AG04450 (cell line): ENCODE measurements at places on chromosomes 6 and 20.

- no peak for DNase-seq
Measured at GRCh38 chr6:1986454-1987243, 258.8 kb downstream of the GMDS start.

DNA sequence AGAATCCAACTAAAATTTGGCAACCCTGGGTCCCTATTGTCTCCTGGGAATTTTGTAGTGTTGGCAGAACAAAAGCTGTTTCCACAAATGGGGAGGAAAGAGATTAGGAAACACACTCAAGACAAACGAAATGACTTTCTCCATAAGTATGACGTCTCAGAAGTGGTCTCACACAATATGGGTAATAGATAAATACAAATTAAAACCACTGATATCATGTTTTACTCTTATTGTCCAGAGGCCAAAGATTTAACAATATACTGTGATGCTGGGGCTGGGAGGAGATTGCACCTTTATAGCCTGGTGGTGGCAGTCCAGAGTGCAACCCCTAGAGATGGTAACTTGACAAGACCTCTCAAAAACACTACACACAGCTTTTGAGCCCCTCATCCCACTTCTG, 18.6 kb downstream of the FKBP1A start:
- no peak for DNase-seq

GRCh38 chr20:1587781-1588532, 30.5 kb upstream of the SIRPD start:
- no peak for DNase-seq

- DNase-seq = no peak
Measured at GRCh38 chr6:132144456-132144855, 193.3 kb upstream of the CCN2 start.

DNA sequence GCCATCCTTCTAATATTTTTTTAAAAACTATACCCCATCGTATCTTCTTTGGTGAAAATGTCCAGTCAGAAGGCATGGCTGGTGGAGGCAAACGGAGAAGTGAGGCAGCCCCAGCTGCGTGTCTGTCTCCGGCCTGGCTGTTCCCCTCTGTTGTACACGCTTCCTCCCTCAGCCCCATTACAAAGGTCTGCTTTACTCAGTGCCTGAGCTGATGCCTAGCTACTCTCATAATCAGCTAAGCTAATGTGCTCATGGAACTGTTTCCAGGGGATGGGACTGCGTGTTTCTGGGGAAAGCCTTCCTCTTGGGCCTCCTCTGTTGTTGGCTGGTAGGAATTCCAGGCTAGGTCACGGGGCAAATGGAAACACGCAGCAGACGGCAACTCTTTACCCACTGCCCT, 67.3 kb downstream of the PPP1R3G start:
- DNase-seq = no peak

DNA sequence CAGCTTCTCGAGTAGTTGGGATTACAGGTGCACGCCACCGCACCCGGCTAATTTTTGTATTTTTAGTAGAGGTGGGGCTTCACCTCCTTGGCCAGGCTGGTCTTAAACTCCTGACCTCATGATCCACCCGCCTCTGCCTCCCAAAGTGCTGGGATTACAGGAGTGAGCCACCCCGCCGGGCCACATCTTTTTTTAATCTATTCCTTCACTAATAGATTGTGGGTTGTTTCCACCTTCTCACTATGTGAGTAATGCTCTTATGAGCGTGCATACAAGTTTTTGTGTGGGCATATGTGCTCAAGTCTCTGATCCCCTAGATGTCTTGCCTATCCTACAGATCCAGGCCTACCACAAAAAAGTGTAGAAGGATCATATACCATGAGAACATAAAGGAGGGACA, 30.7 kb downstream of the CARMIL1 start:
- DNase-seq = no peak

DNA sequence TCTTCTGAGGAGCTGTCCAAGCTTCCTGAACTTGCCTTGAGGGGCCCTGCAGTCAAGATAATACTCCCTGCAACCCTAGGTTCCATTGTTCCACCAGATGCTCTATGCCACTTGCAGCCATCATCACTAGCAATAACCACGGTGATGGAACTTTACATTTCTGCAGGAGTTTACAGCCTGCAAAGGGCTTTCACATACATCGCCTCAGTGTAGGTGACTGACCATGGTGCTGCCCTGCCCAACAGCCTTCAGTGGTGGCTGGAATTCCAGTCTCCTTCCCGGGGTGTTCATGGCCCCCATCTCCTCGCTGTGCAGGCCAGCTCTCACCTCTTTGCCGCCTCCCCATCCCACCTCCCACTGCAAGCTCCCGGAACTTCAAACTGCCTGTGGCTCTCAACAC, 225.5 kb upstream of the ECI2 start:
- no peak for DNase-seq

DNA sequence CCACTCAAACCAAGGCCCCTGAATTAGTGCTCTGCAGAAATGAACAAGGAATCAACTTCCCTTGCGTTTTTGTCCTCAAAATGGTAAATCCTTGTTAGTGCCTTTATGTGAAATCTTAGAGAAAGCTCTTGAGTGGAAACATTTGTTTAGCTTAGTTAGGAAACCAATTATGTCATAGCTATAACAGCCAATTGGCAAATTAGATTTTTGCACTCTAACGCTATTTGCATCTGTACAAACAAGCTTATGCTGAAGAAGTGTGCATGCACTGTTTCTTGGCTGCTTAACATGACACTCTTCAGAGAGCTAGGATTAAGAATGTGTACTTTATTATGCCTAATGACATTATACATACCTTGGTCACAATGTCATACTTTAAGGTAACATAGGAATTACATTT, 622.6 kb upstream of the SLC35B3 start:
- DNase-seq = no peak

GRCh38 chr6:92822222-92822621, 597.1 kb downstream of the EPHA7 start:
- DNase-seq = no peak

GRCh38 chr6:38182426-38182825, 362.9 kb downstream of the ZFAND3 start:
- DNase-seq = no peak

- no peak for DNase-seq
Measured at GRCh38 chr6:170403451-170403850, 96.9 kb downstream of the FAM120B start.

GRCh38 chr6:148761527-148762011, 14.7 kb downstream of the UST start:
- no peak for DNase-seq

DNA sequence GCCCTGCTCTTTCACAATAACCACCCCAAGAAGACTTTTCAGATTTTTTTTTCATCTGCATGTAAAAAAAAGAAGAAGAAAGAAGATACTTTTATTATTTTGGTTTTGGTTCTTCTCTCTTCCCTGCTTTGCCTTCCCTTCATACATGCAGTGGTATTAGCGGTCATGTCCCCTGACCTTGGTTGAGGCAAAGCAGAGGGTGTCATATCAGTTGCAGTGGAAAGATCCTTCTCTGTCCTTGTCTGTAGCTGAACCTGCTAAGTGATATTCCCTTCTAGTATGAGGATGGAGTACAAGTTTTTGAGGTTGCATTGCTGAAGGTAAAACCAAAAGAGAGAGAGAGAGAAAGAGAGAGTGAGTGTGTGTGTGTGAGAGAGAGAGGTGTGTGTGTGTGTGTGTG, 345.7 kb downstream of the UTRN start:
- no peak for DNase-seq

GRCh38 chr6:165317723-165318122, 8.3 kb upstream of the C6orf118 start:
- DNase-seq = no peak

DNA sequence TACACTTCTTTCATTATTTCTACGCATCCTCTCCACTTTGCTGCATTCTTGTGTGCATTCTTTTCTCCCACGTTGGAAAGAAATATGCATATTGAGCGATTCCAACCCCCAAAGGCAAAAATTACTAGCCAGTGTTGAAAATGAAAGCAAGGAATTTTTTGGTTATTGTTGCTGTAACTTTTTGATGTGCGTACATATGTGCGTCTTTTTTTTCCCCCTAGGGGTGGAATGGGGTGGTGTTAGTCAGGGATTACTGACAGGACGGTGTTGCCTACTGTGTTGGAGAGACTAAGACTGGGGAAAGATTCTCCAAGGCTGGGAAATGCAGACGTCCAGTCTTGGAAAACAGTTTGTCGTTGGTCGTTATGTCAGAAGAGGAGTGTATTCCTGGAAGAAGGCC, 44.2 kb upstream of the ESR1 start:
- DNase-seq = no peak

DNA sequence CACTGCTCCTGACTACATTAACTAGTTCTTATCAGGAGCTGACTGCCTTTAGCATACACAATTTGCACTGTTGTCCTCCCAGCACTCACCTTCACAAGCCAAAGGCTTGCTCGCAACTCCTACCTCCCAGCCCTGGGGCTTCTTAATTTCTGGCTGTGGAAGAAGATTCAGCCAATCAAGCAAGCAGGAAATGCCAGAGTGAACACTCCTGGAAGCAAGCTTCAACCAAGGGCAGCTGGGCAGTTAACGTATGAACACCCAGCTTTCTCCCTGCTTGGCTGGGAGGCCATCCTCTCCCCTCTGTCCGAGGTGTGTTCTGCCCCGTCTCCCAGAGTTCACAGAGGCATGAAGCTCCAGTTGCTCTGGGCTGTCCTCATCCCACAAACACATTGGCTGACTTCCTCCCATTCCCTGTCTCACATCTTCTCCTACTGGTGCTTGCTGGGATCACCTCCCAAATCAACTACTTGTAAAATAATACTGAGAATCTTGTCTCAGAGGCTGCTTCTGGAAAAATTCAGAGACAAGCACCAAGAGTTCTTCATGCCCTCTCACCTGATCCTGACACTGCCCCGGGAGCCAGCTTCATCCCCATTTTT, 15.3 kb upstream of the SRSF6 start:
- DNase-seq = no peak

GRCh38 chr6:6392214-6393068, 72.0 kb upstream of the F13A1 start:
- DNase-seq = no peak

DNA sequence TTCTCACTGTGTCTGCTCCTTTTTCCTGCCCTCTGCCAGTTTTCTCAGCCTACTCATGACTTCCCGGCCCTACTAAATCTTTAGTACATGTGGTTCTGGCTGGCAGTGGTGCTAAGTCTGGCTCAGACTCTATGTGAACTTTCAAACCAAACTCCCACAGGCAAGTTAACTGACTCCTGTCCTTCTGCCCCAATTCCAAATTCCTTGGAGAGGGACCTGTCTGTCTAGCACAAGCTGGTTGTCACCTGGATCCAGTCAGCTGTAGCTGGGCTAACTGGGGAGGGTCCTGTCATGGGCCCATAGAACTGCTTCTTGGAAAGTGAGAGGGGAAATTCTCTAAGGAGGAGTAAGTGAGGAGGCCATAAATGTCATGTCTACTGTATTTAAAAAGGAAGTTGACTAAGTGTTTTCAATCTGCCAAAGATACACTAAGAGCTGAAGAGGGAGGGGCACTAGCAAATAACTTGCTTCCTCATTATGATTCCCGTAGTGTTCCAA, 240.1 kb downstream of the KCNQ5 start:
- DNase-seq = no peak

DNA sequence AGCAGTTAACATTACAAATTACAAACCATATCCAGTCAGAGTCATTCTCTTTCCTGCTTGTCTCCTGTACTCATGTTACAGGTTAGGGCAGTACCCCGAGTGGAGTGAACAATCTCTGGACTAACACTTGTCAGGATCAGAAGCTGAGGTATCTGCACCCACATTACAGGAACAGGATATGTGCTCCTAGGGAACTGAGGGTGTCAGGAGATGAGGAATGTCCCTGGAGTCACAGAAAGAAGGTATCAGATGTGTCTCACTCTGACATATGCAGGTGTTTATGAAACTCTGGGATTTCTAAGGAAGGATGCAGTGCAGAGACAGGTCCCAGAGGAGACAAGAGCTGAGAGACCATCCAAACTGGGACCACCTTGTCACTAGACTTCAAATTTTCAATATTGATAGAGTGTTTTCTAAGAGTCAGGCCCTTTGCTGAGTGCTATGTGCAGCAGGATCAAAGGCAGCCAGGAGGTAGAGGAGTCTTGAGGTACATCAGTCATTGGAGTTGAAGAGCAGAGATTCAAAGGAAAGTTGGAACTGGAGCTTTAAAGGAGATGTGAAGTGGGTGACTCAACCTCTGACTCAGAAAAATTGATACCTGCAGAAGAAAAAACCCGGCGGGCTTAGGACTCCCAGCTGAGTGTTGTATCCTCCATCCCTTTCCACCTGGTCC, 12.6 kb downstream of the HLA-DPB1 start:
- DNase-seq = no peak

DNA sequence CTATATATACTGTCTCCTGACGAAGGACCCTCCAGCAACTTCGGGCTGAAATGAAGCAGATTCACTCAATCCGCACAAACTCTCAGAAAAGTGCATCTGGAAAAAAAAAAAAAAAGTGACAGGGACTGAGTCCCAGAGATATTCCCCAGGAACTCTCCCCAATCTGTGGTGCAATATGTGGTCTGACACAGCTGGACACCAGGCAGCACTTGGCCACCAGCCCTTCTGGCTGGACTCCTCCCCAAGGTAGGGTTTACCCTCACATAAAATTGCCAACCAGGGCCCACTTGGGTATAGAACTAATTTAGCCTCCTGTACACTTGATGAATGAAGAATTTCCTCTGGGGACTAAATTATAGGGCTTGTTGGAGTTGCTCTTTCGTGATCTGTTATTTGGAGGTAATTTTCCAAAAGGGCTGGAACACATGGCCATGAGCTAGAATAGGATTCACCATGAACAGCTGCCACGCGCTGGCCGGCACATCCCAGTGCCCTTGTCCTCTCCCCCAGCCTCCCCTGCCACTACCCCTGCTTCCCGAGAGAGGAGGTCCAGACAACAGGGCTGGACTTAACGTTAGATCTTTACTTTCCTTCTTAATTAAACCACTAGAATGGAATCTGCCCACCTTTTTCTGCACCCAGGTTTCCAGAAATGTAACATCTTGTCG, 379.2 kb downstream of the BMP2 start:
- DNase-seq = no peak

DNA sequence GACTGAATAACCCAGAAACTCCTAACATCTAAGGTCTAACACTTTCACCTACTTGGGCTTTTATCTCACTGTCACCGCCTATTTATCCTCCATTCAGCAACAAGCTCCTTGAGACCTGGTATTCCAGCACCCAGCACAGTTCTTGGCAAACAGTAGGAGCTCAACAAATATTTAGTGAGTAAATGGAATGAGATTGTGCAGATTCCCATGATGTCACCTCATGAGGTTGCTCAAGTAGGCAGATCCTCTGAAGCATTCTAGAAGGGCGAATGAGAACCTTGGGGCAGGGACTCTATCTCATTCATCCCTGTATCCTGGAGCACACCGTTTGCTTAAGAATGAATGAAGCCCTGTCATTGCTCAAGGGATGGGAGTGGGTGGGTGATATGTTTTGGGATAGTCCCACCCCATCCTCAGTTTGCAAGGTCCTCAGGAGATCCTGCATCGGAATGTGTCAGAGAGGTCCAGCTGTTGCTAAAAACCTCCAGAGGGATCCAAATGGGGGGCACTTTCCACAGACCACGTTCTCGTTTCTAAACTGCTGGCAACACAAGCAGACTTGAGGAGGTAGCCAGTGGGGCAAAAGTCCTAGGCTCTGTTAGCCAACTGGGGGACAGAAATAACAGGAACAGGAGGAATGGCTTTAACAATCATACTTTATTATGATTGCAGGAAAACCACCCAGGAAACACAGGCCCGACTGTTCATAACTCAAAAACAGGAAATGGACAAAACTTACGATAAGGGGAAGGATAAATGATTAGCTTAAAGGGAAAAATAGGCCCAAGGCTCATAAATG, 42.0 kb downstream of the EDN1 start:
- DNase-seq = no peak
